IPS DF 6.9 (cell line): ENCODE measurements at places on chromosomes 2 and 18.

GRCh38 chr18:10403708-10404107 is 50.7 kb upstream of the APCDD1 start:
- DNase-seq, result no peak

DNA sequence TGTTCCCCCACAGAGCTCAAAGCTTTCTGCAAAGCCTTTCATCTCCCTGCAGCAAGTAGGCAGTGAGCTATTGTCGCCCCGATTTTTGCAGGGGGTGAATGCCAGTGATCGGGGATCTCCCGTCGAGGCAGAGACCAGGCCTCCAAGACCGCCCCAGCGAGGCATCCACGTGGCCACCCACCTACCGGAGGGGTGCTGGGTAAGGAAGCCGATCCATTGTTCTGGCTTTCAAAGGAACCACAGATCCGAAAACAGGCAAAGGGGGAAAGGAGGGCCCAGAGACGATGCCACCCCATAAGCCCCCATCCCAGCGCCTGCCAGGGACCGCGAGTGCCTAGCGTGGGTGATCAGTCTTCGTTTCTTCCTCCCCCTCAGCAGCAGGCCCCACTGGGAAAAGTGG is 2.4 kb downstream of the ADRA2B start:
- DNase-seq, result no peak

DNA sequence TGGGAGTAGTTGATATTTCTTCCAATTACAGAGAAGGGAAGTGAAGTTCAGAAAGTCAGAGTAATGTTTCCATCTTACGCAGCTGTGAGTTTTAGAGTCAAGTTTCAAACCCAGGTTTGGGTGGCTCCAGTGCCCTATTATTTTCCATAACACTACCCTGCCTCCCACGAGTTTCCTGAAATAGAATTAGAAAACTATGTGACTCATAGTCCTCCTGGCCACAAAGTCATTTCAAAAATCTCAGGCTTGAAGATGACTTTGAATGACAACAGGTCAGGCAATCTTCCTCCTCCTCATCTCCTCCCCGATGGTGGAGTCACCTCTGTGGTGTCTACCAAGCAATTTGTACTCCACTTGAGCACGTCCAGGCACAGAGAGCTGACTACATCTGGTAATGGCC is 212.3 kb upstream of the TRIB2 start:
- DNase-seq, result no peak

GRCh38 chr2:56709181-56709580 is 525.4 kb downstream of the CCDC85A start:
- no peak for DNase-seq

- no peak for DNase-seq
Measured at GRCh38 chr2:43105586-43106558, 120.5 kb downstream of the ZFP36L2 start.

DNA sequence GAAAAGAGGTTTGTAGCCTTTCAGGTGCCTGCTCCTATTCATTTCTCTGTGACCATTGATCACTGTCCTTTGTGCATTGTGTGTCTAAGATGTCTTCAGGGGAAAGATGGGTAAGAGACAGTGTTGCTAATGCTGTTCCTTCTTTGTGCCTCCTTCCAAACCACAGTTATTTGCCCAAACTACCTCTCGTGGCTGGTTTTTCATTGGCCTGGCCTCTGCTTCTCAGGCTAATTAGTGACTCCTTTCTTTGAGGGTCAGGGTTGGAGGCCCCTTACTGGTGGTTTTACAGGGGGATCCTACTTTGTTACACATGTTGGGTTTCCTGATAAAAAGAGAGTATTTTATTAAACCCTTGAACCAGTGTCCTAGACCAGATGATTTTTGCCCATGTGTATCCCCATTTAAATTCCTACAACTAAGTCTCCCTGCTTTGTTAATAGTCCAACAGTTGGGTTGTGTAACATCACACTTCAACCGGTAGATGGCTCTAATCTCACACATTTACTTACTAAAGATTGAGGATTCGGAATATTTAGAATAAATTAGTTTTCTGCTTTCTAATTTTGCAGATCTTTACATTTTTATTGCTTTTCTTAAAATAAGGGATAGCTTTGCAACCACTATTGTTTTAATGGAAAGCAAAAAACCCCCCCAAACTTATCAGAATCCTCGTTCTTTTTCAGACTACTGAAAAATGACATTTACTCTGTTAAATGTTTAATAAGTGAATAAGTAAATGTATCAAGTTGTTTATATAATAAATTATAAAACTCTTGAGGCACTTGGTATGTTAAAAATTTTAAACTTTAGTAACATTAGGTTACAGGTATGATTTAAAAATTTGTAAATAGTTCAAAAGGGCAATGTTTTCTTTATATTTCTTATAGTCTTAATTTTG is 2.4 kb downstream of the MARS2 start:
- no peak for DNase-seq

GRCh38 chr18:74531043-74531442 is 3.3 kb upstream of the CNDP1 start:
- no peak for DNase-seq
